BJ (cell line): ENCODE measurements at places on chromosomes 2 and 18.

DNA sequence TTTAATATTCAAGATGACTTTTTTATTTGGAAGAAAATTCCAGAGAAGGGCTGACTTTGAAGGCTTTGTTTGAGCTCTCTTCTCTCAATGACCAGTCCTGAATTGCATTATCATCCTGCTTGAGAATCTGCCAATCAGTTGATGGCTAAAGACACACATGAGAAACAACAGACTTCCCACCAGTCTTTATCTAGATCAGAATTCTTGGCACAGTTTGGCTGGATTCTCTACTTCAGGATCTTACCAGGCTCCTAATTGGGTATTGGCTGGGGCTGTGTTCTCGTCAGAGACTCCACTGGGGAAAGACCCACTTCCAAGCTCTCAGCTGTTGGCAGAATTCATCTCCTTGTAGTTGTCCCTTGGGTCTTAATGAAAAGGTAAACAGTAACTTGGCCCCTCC, 86.0 kb downstream of the WDSUB1 start:
- DNase-seq, result no peak

- no peak for DNase-seq
Observed at GRCh38 chr2:69916106-69916505, 1.2 kb downstream of the MXD1 start.

DNA sequence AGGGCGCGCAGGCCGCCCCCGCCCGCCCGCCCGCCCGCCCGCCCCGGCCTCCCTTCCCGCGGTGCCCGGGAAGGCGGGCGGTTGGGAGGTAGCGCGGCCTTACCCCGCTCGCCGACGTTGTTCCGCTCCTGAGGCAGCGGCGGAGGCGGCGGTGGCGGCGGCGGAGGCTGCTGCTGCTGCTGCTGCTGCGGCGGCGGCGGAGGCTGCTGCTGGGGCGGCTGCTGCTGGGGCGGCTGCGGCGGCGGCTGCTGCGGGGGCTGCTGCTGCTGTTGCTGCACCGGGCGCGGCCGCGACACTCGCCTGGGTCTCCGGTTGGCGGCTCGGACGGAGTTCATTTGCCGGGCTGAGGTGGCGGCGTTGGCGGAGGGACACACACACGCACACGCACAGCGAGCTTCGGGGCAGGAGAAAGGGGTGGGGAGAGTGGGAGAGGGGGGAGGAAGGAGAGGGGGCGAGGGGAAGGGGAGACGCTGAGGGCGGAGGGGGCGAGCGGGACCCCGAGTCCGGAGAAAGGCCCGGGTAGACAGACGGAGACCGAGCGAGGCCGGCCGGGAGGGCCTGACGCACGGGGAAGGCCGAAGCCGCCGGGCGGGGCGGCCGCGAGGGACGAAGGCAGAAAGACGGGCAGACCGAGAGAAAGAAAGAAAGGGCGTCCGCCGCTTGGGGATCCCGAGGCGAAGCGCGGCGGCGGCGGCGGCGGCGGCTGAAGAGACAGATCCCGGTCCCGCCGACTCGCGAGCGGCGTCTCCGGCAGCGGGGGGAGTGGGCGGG, 727 bp downstream of the FBXO11 start:
- DNase-seq, result no peak

DNA sequence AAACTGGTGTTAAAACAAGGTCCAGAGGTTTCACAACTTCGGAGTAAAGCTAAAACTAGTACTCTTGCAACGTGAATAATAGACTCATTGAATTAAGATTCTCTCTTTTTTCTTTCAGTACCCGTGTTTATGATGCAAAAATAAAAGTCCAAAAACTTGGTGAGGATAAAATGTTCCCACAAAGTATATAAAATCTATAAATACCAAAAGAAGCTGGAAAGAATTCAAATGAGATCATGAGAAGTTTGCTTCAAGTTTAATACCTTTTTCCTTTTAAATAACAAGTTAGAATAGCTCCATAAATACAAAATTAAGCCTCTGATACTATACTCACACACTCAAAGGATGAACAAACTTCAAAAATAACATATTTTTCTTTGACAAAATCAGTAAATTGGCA, 34.0 kb downstream of the METTL4 start:
- no peak for DNase-seq

GRCh38 chr2:229032608-229033234, 238.4 kb downstream of the PID1 start:
- DNase-seq, result no peak

DNA sequence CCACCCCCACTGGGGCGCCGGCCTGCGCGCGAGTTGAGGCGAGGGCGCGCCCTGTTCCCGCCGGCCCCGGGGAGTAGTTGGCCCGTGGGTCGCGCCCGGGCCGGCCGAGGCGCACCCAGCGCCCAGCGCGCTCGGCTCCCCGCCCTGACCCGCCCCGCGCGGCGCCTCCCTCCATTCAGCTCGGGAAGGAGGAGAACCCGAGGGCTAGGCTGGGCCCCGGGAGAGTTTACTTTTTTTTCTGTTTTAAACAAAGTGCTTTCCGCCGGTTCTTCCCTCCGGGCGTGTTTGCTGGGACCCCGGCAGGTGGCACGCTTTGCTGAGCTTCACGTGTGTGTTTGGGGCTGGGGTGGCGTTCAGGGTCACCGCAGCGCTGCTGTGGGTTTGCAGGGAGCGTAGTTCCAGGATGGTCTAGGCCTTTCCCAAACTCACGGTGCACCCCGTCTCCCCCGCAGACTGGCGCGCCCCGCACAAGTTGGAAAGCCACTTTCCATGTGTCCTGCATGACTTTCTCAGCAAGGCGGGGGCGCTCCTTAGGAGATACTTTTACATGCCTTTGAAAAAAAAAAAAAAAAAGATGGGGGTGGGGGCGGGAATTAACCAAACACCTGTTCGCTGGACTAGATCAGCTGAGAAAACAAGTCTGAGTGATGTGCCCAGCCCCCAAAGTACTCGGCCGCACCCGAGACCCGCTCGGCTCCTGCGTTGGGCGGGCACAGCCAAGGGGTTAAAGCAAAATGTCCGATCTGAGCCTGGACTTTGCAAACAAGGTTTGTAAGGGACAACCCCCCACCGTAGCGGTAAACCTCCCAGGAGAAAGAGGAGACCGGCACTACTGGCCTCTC, 825 bp downstream of the ITGA6 start:
- no peak for DNase-seq

GRCh38 chr2:205210494-205210893, 471.8 kb upstream of the NRP2 start:
- DNase-seq, result no peak

DNA sequence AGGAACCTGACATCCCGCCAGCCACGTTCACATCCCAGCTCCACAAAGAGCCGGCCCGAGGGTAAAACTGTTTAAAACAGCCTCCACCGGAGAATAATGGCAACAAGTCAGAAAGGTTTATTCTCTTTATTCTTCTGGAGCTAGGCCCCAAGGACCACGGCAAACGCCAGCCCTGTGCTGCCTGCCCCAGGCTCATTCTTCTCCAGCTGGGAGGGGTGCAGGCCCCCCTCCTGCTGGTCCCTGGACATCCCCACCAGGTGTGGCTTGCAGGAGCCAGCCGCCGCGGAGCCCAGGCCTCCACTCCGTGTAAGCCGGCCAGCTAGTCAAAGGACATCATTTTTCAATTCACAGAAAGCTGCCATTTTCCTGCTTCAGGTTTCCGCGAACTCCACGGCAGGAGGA, 65.8 kb upstream of the SALL3 start:
- no peak for DNase-seq

DNA sequence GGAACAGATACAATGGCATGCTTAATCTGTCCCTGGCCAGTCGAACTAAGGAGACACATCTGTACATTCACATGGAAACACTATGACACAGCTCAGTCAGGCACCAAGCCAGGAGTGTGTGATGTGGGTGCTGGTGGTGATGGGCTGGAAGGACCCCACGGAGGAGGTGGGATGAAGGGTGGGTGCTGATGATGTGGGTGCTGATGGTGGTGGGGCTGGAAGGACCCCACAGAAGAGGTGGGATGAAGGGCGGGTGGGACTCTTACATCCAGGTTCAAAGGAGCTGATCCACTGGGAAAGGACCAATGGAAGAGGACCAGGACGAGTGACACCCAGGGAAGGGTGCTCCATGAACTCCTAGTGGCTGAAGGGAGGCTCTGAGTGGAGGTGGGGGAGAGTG, 34.8 kb upstream of the ACAA2 start:
- no peak for DNase-seq

DNA sequence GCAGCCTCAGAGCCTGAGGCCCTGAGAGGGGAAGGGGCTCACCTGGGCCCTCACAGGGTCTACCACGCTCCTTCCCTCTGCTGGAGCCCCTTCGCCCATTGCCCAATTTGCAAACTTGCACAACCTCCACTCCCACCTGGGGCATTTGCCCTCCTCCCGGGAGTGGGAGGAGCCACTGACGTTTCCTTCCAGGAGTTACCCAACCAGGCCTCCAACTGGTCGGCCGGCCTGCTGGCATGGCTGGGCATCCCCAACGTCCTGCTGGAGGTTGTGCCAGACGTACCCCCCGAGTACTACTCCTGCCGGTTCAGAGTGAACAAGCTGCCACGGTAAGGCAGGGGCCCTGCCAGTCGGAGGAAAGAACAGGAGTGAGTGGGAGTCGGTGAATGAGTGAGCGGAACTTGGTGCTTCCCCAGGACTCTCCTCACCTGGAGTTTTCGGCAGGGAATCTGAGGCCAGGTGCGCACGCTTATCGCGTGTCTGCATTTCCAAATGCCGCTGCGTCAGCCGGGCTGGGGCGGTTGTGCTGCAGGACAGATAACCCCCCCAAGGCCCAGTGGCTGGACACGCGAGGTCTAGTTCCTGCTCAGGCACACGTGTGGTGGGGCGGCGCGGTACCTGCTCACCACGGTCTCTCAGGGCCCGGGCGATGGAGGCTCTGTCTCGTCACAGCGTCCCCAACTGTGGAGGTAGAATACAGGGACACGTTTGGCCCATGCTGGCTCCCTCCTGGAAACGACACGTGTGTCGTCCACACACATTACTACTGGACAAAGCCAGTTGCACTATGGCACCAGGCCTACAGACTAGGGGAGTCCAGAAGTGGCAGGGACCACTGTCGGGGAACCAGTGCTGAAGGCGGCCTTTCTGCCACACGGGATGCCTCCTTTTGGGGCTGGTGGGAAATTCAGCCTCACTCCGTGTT, 11.7 kb downstream of the ANO7 start:
- DNase-seq, result no peak

DNA sequence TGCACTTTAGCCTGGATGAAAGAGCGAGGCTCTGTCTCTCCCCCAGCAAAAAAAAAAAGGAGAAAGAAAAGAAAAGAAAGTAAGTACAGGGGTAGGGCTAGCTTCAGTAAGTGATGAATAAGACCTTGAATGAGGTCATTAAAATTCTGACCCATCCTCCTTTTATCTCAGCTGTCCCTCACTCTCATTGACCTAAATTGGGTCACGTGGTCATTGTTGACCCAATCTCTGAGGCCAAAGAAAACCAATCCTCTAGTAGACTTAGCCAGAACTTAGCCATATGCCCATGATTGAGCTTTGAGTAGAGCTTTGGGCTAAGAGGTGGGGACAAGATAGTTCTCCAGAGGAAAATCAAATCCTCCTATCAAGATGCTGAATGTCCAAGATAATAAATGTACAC, 149.3 kb downstream of the PDE11A start:
- no peak for DNase-seq

DNA sequence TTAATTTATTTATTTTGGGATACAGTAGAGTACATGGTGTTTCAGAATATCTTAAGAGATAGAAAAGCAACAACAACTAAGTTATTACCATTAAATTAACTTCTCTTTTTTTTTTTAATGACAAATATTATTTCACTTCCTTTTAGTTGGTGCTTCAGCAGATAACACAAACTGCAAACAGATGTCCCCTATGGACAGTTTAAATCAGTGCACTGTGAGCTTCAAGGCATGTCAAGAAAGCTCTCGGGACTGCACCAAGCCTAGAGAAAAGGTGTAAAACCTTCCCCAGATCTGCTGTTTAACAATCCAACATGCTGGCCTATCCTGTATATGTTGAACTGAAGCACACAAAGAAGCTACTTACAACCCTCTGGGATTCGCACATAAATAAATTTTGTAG, 122.7 kb downstream of the TCF4 start:
- DNase-seq, result no peak

GRCh38 chr2:28637066-28638047, 114.3 kb upstream of the PPP1CB start:
- DNase-seq, result no peak

- peak; percentile 16 for DNase-seq
Observed at GRCh38 chr2:172394002-172394401, 33.4 kb upstream of the ITGA6 start.

DNA sequence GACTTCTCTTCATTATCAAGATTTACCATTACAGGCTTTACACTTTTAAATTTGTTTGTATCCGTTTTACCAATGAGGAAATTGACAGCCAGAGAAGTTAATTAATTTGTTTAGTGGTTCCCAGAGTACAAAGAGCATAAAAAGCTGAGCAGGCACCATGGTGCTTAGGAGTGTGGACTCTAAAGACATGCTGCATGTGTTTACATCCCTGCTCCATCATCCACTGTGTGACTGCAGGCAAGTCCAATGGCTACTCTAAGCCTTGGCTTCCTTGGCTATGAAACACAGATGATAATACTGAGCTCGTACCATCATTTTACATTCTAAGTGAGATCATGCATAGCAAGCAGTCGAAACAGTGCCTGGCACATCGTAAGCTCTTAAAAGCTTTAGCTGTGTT, 108.0 kb upstream of the SLC35G4 start:
- no peak for DNase-seq

DNA sequence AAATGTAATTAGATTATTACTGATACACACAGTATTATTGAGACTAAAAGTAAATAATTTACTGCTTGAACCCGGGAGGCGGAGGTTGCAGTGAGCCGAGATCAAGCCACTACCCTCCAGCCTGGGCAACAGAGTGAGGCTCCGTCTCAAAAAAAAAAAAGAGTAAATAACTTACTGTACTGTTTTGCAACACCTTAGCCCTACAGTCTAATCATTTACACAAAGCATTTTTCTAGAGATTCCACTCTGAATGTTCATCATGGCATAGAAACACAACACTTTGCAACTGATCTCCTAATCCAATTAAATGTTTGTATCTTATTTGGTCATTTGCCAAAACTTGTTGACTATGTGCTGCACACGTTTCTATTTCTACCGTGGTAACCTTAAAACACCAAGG, 23.4 kb upstream of the RMP24 start:
- DNase-seq, result no peak

- no peak for DNase-seq
Observed at GRCh38 chr18:52844323-52844722, 504.3 kb downstream of the DCC start.

GRCh38 chr2:191664823-191665677, 12.9 kb upstream of the NABP1 start:
- DNase-seq, result no peak

DNA sequence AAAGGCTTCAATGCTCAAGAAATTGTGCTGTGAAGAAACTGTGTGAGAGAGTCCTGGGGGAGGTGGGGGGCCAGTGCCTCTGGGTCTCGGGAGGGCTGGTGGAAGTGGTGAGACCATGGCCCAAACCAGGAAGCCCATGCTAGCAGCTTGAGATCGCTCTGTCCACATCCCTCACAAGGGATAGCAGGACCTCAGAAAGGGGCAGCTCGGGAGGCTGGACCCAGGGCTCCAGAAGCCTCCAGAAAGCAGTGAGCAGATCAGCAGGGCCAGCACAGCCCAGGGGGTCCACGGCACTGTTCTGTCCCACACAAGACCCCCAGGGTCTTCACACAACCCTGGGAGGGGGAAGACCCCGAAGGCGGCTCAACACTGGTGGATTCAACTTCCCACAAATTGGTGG, 24.1 kb downstream of the ST8SIA5 start:
- no peak for DNase-seq
